Left lung (tissue), 14 donors: ENCODE measurements at places on chromosomes 6 and 20. TPM values are rescaled to one million over a fixed set of nuclear protein-coding genes. Genes with fewer than 3 reads are reported as not detected.

GRCh38 chr6:90062667-90063066 lies 168.4 kb downstream of the GJA10 start:
- no peak for DNase-seq
- no peaks in the 10 kb centered on the region for H3K4me1 ChIP-seq
- H3K27me3 ChIP-seq: no peaks in the 10 kb centered on the region
- H3K36me3 ChIP-seq: no peaks in the 10 kb centered on the region
- H3K27ac ChIP-seq: no peak overlapping the region

- H3K27me3 ChIP-seq: no peaks in the 10 kb centered on the region
- no peak for DNase-seq
- no peak overlapping the region for H3K27ac ChIP-seq
- H3K4me3 ChIP-seq: no peak overlapping the region
- no peaks in the 10 kb centered on the region for H3K36me3 ChIP-seq
Observed at GRCh38 chr20:24969186-24970029, 20.3 kb downstream of the CST7 start.

GRCh38 chr6:18326001-18326400 lies 61.1 kb upstream of the RNF144B start:
- H3K4me3 ChIP-seq: no peak overlapping the region
- no peak overlapping the region for H3K27ac ChIP-seq
- H3K36me3 ChIP-seq: no peaks in the 10 kb centered on the region
- DNase-seq: no peak

- no peak for DNase-seq
- no peak overlapping the region for H3K27ac ChIP-seq
- H3K36me3 ChIP-seq: no peaks in the 10 kb centered on the region
- no peak overlapping the region for H3K4me3 ChIP-seq
- no peaks in the 10 kb centered on the region for H3K4me1 ChIP-seq
Observed at GRCh38 chr6:74902089-74902488, 303.8 kb downstream of the COL12A1 start.

- H3K4me1 ChIP-seq: no peaks in the 10 kb centered on the region
- H3K27ac ChIP-seq: no peak overlapping the region
- no peak overlapping the region for H3K4me3 ChIP-seq
- H3K36me3 ChIP-seq: no peaks in the 10 kb centered on the region
- no peaks in the 10 kb centered on the region for H3K27me3 ChIP-seq
- DNase-seq: no peak
Observed at GRCh38 chr6:113364766-113365165, 492.4 kb upstream of the MARCKS start.

DNA sequence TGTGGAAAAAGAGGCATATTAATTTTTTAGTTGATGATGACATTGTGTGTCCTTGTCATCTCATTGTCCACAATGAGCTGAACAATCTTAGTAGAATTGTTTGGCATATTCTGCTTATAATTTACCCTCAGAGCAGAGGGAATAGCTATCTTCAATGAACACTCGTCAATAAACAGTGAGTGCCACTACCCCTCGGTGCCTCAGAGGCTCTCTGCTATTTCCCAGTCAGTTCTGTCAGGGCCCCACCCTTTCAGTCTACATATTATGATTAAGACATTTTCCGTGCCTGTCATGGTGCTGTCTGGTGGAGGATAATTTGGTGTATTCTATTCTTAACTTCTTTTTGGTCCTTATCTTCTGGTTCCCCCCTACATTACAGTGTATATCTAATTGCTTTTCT lies 31.2 kb downstream of the NUS1 start:
- no peak overlapping the region for H3K4me3 ChIP-seq
- no peak overlapping the region for H3K27ac ChIP-seq
- H3K4me1 ChIP-seq: no peaks in the 10 kb centered on the region
- no peaks in the 10 kb centered on the region for H3K36me3 ChIP-seq

DNA sequence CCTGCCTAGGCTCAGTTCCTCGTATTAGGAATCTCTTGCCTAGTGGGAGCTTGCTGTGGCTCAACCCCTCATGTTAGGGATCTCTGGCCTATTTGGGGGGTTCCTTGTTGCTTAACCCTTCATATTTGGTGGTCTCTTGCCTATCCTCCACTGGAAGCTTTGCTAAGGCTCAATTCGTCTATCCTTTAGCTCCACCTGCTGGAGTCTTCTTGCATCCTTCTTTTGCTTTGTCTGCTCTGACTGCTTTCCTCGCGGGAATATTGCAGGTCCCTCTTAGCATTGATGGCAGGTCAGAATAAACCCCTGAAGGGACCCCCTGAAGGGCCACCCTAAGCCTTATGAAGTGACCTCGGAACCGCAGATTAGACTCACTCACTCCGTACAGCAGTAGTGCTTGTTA lies 203.0 kb upstream of the TBX18 start:
- no peaks in the 10 kb centered on the region for H3K4me1 ChIP-seq
- DNase-seq: no peak
- no peak overlapping the region for H3K4me3 ChIP-seq
- no peak overlapping the region for H3K27ac ChIP-seq
- no peaks in the 10 kb centered on the region for H3K27me3 ChIP-seq
- H3K36me3 ChIP-seq: no peaks in the 10 kb centered on the region

- H3K4me1 ChIP-seq: no peaks in the 10 kb centered on the region
- no peak for DNase-seq
- no peaks in the 10 kb centered on the region for H3K27me3 ChIP-seq
- H3K27ac ChIP-seq: no peak overlapping the region
- H3K36me3 ChIP-seq: no peaks in the 10 kb centered on the region
Observed at GRCh38 chr20:41861772-41862422, 243.7 kb upstream of the CHD6 start.

DNA sequence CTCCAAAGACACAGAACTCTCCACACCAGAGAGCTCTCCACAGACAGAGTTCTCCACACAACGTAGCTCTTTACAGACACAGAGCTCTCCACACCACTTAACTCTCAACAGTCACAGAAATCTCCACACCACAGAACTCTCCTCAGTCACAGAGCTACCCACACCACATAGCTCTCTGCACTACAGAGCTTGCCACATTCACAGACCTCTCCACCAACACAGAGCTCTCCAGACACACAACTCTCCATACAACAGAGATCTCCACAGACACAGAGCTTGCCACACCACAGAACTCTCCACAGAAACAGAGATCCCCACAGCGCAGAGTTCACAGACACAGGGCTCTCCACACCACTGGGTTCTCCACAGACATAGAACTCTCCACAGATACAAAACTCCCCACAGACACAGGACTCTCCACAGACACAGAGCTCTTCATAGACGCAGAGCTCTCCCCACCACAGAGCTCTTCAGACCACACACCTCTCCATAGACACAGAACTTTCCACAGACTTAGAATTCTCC lies 52.5 kb downstream of the ERMARD start:
- no peak overlapping the region for H3K27ac ChIP-seq
- no peaks in the 10 kb centered on the region for H3K27me3 ChIP-seq
- H3K4me1 ChIP-seq: peaks cover 18% of the 10 kb centered on the region
- DNase-seq: no peak

- no peak overlapping the region for H3K4me3 ChIP-seq
- no peaks in the 10 kb centered on the region for H3K4me1 ChIP-seq
- no peak for DNase-seq
- H3K27ac ChIP-seq: no peak overlapping the region
- no peaks in the 10 kb centered on the region for H3K36me3 ChIP-seq
Observed at GRCh38 chr6:62971976-62972658, 239.2 kb upstream of the FKBP1C start.

GRCh38 chr6:112899541-112899940 lies 552.4 kb downstream of the RFPL4B start:
- H3K4me3 ChIP-seq: no peak overlapping the region
- no peaks in the 10 kb centered on the region for H3K4me1 ChIP-seq
- no peaks in the 10 kb centered on the region for H3K27me3 ChIP-seq
- H3K36me3 ChIP-seq: no peaks in the 10 kb centered on the region

DNA sequence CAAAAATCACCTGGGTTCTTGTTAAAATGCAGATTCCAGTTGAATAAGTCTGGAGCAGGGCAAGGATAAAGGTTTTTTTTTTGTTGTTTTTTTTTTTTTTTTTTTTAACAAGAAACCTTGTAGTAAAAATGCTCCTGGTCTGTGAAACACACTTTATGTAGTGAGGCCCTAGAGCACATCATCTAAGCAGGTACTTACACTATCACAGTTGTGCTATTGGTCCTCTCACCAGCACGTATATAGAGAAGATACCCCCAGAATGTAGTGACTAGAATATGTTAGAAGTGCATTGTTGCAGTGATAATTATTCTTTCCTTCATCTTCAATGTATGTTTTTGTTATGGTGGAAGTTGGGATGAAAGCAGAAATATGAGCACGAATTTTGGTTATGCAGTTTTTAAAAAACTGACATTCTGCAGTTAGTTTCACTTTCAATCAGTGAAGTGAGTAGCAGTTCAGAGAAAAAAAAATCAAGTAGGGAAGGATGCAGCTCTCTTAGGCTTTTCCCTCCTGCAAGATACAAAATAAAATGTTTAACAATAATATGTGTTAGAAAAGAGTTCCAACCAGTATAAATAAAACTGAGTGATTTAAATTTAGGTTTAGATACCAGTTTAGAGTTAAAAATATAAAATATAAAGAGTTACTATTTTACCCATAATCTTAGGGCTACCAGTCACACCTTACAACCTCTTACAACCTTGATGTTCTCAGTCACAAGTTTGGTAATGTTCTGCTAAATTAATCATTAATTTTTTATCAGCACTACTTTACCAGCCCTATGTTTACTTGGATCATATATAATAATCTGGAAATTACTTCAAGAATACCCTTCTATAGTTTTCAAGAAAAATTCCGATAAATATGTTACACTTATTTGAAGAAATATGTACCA lies 9.2 kb upstream of the DEFB113 start:
- H3K27me3 ChIP-seq: no peaks in the 10 kb centered on the region
- H3K27ac ChIP-seq: no peak overlapping the region
- DNase-seq: no peak
- H3K4me3 ChIP-seq: no peak overlapping the region

DNA sequence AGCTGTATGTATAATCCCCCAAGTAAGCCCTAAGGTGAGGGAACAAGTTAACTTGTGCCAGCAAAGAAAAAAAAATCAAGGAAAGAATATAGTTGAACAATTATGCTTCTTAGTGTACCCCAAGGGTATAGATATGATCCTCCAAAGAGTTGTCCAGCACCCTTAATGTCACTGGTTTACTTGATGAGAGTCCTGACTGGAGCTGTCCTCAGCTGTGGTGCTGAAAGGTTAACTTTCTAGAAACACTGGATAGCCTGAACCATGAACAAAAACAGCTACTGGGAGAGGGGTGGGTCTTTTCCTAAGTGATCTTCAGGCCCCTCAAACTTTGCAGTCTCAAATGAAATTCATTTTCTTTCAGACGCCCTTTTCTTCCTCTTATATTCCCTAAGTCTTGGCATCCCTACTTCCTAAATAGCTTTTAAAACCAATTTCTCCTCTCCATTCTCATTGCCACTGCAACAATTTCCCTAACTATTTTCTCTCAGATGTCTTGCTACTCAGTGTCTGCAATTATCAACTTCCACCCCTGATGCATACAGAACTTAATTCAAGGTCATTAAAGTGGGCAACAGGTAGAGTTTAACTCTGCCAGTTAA lies 83.5 kb upstream of the PROKR2 start:
- DNase-seq: peak; percentile 17
- H3K36me3 ChIP-seq: no peaks in the 10 kb centered on the region
- H3K4me1 ChIP-seq: no peaks in the 10 kb centered on the region

- no peak overlapping the region for H3K4me3 ChIP-seq
- no peaks in the 10 kb centered on the region for H3K36me3 ChIP-seq
- no peaks in the 10 kb centered on the region for H3K4me1 ChIP-seq
- H3K27ac ChIP-seq: no peak overlapping the region
- H3K27me3 ChIP-seq: no peaks in the 10 kb centered on the region
Observed at GRCh38 chr20:62418709-62419487, 8.4 kb downstream of the RBBP8NL start.

DNA sequence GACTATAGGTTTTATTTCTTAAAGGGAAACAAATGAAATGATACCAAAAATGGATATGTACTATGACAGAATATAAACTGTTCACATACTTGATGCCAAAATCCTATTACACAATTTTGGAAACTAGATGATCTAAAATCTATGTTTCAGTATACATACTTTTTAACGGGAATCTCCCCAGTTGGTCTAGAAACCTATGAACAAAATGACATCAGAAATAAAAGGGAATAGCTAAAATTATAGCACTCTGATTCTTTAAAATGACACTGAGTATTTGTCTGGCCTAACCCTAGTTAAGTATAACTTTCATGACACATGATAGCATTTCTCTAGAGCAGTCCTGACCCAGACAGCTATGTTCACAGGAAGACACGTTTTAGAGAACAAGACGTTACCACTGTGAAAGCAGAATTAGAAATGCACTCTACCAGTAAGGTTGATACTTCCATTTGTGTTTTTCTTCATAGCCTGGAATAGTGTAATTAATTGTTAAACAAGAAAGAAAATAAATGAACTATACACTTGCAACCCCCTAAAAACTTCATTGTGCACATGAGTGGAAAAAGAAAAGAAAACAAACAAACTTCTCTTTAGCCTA lies 3.3 kb downstream of the OSER1 start:
- no peaks in the 10 kb centered on the region for H3K27me3 ChIP-seq
- H3K4me3 ChIP-seq: no peak overlapping the region
- DNase-seq: no peak
- no peaks in the 10 kb centered on the region for H3K36me3 ChIP-seq
- H3K4me1 ChIP-seq: peaks cover 36% of the 10 kb centered on the region

DNA sequence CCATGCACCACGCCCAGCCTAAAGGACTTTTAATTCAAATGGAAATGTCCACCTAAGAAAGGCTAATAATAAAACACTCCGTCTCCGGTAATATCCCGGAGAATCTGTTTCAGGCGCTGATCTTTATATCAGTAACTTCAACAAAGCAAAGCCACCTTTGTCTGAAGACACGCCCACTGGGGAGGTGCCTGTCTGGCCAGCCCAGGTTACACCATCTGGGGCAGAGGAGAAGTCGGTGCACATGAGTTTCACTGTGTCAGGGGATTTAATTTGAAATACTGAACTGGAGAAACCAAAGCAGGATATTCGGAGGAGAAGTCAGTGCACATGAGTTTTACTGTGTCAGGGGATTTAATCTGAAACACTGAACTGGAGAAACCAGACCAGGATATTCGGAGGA lies 9.4 kb downstream of the SERPINB6 start:
- no peaks in the 10 kb centered on the region for H3K27me3 ChIP-seq
- H3K27ac ChIP-seq: peak overlapping the region; percentile 74
- peaks cover 75% of the 10 kb centered on the region for H3K4me1 ChIP-seq
- no peak overlapping the region for H3K4me3 ChIP-seq

DNA sequence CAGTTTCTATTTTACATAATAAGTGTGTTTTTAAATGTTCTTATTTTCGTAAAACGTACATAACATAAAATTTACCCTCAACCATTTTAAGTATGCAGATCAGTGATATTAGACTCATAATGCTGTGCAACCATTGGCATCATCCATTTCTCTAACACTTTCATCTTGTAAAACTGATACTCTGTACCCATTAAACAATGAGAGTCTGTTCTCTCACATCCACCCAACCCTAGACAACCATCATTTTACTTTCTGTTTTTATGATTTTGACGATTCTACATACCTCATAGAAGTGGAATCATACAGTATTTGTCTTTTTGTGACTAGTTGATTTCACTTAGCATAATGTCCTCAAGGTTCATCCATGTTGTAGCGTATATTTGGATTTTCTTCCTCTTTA lies 140.4 kb downstream of the TINAG start:
- no peak overlapping the region for H3K4me3 ChIP-seq
- H3K27ac ChIP-seq: no peak overlapping the region
- no peaks in the 10 kb centered on the region for H3K27me3 ChIP-seq

GRCh38 chr6:109455437-109456110 lies at the start of gene MICAL1:
Gene MICAL1 (minus strand): TSS chr6:109455772. CDS start chr6:109454196, 1,576 bp downstream.
- peak within 1 kb of the TSS; percentile 87 for H3K27ac ChIP-seq
- H3K4me1 ChIP-seq: peaks cover 56% of the 10 kb centered on the region
- no peaks in the 10 kb centered on the region for H3K27me3 ChIP-seq
- peaks cover 23% of the 10 kb centered on the region for H3K36me3 ChIP-seq

The C6orf58 gene
- not detected for total RNA-seq

The TFEB gene
- total RNA-seq: 37.0 TPM

The HFE gene
- 11.8 TPM for total RNA-seq

The ZNF512B gene
- 16.9 TPM for total RNA-seq

The KHDC1L gene
- not detected for total RNA-seq

The PNPLA1 gene
- total RNA-seq: 2.0 TPM

The XKR7 gene
- not detected for total RNA-seq
